ENCODE measurements at places on chromosomes 11 and 22.
A peak's percentile ranks its signal among the peaks of the same experiment; 100 is the strongest.

- H3K27ac ChIP-seq, result no peak overlapping the region
- DNase-seq, result peak; percentile 89
- no peak overlapping the region for H3K4me3 ChIP-seq
- no peaks in the 10 kb centered on the region for H3K27me3 ChIP-seq
Measured at GRCh38 chr11:77091146-77091940, 11.3 kb upstream of the OMP start.

- no peaks in the 10 kb centered on the region for H3K27me3 ChIP-seq
- no peak overlapping the region for H3K27ac ChIP-seq
- no peak overlapping the region for H3K4me3 ChIP-seq
- H3K4me1 ChIP-seq, result peaks cover 5% of the 10 kb centered on the region
- DNase-seq, result peak; percentile 15
Measured at GRCh38 chr11:62069374-62069773, 54.4 kb upstream of the INCENP start.

DNA sequence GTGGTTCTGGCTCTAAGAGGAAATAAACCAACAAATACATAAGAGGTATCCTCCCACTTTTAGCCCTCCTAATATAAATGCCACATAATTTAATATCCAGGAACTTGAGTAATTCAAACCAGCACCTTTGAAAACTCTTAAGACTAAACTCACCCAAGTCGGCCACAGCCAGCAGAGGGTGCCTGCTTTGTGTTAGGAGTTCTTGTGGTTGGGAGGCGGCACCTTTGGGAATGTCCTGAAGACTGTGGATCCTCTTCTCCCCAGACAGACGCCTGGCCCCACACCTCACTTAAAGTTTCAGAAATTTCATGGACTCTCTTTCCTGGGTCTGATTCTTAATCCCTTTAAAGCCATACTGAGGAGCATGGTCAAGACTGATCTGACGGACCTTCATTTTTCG, 169.0 kb downstream of the TBC1D22A start:
- H3K4me1 ChIP-seq, result peaks cover 15% of the 10 kb centered on the region
- no peak overlapping the region for H3K4me3 ChIP-seq
- no peak for DNase-seq
- H3K27me3 ChIP-seq, result no peaks in the 10 kb centered on the region

DNA sequence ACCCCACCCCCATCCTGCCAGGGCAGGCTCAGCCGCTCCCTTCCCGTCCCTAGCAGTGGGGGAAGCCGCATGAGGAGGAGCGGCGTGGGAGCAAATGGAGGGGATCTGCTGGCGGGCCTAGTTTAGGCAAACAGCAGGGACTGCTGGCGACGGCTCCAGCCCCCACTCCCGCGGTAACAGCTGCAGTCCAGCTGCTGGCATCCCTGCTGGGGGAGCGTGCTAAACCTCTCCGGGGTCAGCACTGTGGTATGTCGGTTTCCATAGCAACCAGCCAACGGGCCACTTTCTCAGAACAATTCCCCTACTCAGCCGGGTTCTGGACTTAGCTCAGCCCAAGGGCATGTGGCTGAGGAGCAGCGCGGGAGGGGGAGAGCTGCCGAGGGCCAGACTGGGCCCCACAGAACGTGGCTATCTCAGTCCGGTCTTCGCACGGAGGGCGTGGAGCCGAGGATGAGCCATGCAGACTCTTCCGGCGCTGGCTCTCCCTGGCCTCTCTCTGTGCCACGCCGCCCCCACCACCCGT, 98.8 kb downstream of the PKNOX2 start:
- H3K4me3 ChIP-seq, result no peak overlapping the region
- no peak for DNase-seq
- peaks cover 37% of the 10 kb centered on the region for H3K27me3 ChIP-seq
- peaks cover 4% of the 10 kb centered on the region for H3K4me1 ChIP-seq

GRCh38 chr11:124346311-124346955, 26.4 kb upstream of the OR8D2 start:
- H3K27me3 ChIP-seq, result peaks cover 3% of the 10 kb centered on the region
- H3K4me3 ChIP-seq, result no peak overlapping the region
- no peaks in the 10 kb centered on the region for H3K36me3 ChIP-seq
- H3K4me1 ChIP-seq, result no peaks in the 10 kb centered on the region
- no peak overlapping the region for H3K27ac ChIP-seq

GRCh38 chr11:121452609-121453150, at the start of gene SORL1-AS1:
SORL1-AS1 (minus strand) TSS chr11:121452967.
- peak within 1 kb of the TSS; percentile 92 for H3K27ac ChIP-seq
- H3K36me3 ChIP-seq, result peaks cover 2% of the 10 kb centered on the region
- peak; percentile 80 for DNase-seq
- H3K4me3 ChIP-seq, result peak within 1 kb of the TSS; percentile 87

- no peak overlapping the region for H3K27ac ChIP-seq
- no peaks in the 10 kb centered on the region for H3K4me1 ChIP-seq
- no peak for DNase-seq
- H3K27me3 ChIP-seq, result peaks cover 17% of the 10 kb centered on the region
Measured at GRCh38 chr11:134587345-134587744, 175.3 kb upstream of the B3GAT1 start.

- H3K4me3 ChIP-seq, result no peak overlapping the region
- peaks cover 14% of the 10 kb centered on the region for H3K4me1 ChIP-seq
- no peak for DNase-seq
Measured at GRCh38 chr11:59243633-59244032, 30.9 kb upstream of the MPEG1 start.

GRCh38 chr11:121575250-121575962, 122.6 kb upstream of the SORL1-AS1 start:
- no peaks in the 10 kb centered on the region for H3K27me3 ChIP-seq
- H3K27ac ChIP-seq, result peak overlapping the region; percentile 3
- peaks cover 57% of the 10 kb centered on the region for H3K36me3 ChIP-seq
- peaks cover 16% of the 10 kb centered on the region for H3K4me1 ChIP-seq
- peak; percentile 22 for DNase-seq

- no peak for DNase-seq
- H3K4me3 ChIP-seq, result no peak overlapping the region
- peaks cover 5% of the 10 kb centered on the region for H3K27me3 ChIP-seq
- no peak overlapping the region for H3K27ac ChIP-seq
Measured at GRCh38 chr11:122113836-122114825, 1.9 kb downstream of the BLID start.
